ENCODE measurements at places on chromosomes 16 and 17. TPM values are rescaled to one million over a fixed set of nuclear protein-coding genes. Genes with fewer than 3 reads are reported as not detected.

DNA sequence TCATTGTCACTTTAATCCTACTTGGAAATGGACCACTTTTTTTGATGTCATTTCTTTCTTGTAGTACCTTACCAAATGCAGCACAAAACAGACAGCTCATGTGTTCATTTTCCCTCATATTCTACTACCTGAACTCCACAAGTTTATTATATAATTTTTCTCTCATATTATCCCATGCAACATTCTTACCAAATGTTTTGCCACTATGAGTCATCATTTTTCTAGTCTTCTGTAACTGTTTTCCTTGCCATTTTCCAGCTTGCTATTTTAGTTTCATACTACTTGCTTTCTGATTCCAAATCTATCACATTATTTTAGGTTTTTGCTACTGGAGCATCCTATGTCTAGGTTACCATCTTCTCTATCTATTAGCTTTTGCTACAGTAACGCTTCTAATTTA is 332.7 kb downstream of the ZFHX3 start:
- no peak for DNase-seq

TERB1 gene
- not detected for total RNA-seq

ABCC3 gene
- 39.3 TPM for total RNA-seq

SPN gene
- not detected for total RNA-seq

- DNase-seq, result no peak
These were observed 32.3 kb downstream of the TRPV2 start for GRCh38 chr17:16447676-16448075.

GRCh38 chr17:67779098-67779672 is 46.1 kb upstream of the BPTF start:
- DNase-seq, result no peak

ENPP7 gene
- 0.34 TPM for total RNA-seq

GRCh38 chr17:72778169-72779151 is 314.0 kb downstream of the SLC39A11 start:
- no peak for DNase-seq
